ENCODE measurements at places on chromosomes 3 and 15. TPM values are rescaled to one million over a fixed set of nuclear protein-coding genes. Genes with fewer than 3 reads are reported as not detected.
A peak's percentile ranks its signal among the peaks of the same experiment; 100 is the strongest.

GRCh38 chr3:41094351-41094750 is 105.0 kb upstream of the CTNNB1 start:
- DNase-seq, result no peak

DNA sequence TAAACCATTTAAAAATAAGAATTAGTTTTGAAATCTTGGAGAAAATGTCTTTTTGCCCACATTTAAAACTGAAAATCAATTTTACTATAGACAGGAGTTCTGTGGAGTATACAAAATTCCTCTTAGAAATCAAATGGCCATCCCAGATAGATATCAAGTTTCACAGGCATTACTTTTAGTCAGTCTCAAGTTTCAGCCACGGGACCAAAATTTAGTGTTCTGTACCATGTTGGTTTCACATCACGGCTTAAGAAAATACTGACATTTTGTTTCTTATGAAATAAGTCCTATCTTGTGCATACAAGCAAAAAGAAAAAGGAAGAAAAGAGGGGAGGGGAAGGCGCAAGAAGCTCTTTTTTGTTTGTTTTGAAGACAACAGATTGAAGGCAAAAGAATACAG is 45.7 kb downstream of the EIF2AK4 start:
- DNase-seq, result peak; percentile 73

GRCh38 chr3:148223266-148223665 is 474.4 kb upstream of the AGTR1 start:
- no peak for DNase-seq

IL16 gene
- total RNA-seq, result 7.2 TPM

- DNase-seq, result no peak
Observed at GRCh38 chr3:195197765-195198425, 73.1 kb downstream of the XXYLT1 start.

FAM43A gene
- total RNA-seq, result 31.8 TPM

DNA sequence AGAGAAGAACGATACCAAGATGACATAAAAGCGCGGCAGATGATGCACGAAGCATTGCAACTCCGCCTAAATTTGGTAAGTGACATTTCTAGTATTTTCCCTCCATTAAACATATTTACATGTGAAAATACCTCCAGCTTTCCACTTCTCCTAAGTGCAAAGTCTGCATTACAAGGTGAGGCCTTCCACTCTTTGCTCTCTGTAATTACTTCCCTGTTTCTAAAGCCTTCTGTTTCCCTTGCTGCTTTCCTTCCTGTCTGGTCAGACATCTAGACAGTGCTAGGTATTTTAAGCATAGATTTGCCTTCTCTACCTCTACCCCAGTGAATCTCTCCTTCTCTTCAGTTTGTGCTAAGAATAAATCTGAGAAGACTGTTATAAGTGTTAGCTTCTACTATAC is 1.9 kb downstream of the P2RY12 start:
- peak; percentile 20 for DNase-seq

DNA sequence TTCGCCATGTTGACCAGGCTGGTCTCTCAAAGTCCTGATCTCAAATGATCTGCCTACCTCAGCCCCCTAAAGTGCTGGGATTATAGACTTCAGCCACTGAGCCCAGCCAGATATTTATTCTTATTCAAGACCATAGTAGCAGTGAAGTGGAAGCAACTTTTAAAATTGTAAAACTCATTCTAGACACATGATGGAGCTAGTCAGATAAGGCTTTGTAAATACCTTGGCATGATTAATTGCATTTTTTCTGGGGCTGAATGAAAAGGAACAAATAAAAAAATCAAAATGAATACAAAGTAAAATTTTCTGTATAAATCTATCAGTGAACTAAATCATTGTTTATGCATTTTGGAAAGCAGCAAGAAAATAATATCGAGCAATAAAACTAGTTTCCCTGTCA is 4.1 kb upstream of the MYO1E start:
- DNase-seq, result no peak

DNA sequence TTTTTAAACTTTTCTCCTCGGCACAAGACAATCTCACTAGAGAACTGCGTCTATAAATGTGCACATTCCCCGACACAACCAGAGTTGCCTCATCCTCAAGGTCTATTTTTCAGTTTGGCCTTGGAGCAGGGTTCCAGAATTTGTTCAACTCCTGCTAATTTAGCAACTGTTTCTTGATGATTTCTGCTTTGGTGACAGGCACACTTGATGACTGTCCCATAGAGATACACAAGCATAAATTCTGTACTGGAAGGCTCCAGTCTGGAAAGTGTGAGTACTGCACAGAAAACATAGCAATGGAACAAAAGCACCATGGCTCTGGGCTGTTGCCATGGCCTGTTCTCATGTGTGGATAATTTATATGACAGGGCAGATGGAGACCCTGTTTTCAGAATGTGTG is 379.6 kb upstream of the PDZRN3 start:
- no peak for DNase-seq

- DNase-seq, result no peak
Observed at GRCh38 chr3:189467451-189467850, 163.7 kb upstream of the TP63 start.

EXD1 gene
- total RNA-seq, result 1.4 TPM
